Jurkat, Clone E6-1 (cell line): ENCODE measurements at places on chromosomes 3 and 15.
A peak's percentile ranks its signal among the peaks of the same experiment; 100 is the strongest.

DNA sequence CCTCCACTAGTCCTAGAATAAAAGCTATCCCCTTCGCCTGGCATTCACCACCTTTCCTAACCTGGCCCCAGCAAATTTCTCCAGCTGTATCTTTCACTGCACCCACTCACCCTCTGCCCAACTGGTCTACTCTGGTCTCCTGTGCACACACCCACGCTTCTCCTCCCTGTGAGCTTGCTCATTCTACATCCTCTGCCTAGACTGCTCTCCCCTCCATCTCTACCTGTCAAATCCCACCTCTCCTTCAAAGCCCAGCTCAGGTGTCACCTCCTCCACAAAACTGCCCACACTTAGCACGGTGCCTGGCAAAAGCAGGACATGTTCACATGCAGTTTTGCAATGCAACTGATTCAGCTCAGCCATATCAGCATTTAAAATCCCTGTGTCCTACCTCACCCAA lies 45.8 kb upstream of the NTRK3 start:
- no peak for DNase-seq

- DNase-seq, result no peak
Observed at GRCh38 chr3:39937874-39938273, 128.5 kb downstream of the MYRIP start.

- DNase-seq, result no peak
Observed at GRCh38 chr3:170689296-170689829, 103.5 kb upstream of the SLC7A14 start.

DNA sequence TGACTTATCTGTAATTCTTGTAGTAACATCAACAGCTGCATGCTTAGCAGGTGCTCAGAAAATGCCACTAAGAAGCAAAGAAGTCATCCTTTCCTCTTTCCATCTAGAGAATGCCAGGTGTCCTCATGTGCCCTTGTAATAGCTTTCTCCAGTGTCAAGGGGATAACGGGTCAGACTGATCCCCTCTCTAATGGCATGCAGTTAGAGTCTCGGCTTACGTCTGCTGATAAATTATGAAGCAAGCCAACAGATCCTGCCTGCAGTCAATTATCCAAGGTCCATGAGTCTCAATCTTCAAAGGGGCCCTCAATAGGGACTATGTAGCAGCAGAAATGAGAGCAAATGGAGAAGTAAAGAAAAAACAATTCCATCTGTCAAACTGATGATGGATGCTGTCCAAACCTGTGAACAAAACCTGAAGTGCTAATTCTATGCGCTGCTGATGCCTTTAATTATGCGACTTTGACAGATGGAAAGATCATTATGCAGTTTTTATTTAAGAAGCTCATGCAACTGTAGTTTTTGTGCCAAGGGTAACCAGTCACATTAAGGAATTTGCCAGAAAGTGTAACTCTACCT lies 162.8 kb upstream of the PEX5L start:
- DNase-seq, result no peak

DNA sequence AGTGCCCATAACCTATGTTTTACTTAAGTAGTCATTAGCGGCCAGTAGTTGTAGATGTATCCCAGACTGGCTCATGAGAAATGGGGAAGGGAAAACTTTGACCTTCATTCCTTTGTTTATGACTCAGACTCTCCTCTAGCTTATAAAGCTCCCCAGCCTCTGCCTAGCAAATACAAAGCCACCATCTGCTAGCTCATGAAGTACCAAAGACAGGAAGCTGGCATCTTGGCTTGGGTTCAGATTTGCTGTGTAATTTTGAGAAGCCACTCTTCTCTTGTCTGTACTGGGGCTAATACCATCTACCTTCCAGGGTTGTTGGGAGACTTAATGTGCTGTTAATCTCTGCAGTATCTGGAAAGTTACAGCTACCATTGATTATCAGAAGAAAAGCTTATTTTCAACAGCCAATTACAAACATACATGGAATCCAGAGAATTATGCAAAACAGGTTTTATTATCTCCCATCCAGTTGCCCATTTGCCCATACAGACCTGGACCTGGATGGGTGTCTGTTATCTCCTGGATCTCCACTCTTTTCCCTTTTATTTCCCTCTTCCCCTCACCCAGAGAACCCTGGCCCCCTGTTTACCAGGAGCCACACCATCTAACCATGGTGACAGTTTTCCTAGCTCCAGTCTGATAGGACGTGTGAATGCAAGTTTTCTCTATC lies 153.8 kb downstream of the SEMA6D start:
- DNase-seq, result no peak

- DNase-seq, result no peak
Observed at GRCh38 chr3:10442151-10442795, 63.1 kb downstream of the ATP2B2 start.

GRCh38 chr3:108090049-108090700 lies 656 bp downstream of the CD47 start:
- no peak for DNase-seq

DNA sequence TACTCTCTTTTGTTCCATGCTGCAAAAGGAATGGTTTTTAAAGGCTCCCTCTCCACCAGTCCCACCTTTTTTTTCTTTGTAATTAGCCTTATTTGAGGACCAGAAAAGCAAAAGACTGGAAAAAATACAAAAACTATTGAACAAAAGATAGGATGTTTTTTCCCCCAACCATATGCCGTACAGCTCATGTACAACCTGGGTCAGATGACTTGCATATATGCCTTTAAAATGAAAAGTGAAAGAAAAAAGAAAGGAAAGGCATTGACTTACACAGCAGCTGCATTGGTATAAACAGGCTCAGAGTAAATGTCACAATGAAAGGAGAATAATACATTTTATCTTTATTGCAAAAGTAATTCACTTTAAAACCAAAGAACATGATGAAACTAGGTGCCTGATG lies 69.5 kb upstream of the CMC1 start:
- DNase-seq, result peak; percentile 8

DNA sequence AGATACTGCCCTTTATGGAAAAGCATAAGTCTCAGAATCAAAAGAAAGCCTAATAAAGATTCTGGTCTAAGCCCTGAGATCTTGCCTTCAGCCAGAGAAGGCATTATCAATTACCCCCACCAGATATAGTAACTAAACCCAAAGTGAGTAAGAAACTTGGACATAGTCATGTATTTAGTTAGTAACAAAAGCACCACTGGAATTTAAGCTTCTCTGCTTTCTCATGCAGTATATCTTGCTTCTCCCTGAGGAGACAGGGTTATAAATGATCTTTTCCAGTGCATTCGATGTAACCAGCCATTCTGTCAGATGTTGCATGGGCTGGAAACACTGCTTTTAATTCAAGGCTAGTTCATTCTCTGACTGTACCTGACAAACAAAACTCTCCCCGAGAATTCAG lies 946.7 kb downstream of the NAALADL2 start:
- DNase-seq, result no peak

DNA sequence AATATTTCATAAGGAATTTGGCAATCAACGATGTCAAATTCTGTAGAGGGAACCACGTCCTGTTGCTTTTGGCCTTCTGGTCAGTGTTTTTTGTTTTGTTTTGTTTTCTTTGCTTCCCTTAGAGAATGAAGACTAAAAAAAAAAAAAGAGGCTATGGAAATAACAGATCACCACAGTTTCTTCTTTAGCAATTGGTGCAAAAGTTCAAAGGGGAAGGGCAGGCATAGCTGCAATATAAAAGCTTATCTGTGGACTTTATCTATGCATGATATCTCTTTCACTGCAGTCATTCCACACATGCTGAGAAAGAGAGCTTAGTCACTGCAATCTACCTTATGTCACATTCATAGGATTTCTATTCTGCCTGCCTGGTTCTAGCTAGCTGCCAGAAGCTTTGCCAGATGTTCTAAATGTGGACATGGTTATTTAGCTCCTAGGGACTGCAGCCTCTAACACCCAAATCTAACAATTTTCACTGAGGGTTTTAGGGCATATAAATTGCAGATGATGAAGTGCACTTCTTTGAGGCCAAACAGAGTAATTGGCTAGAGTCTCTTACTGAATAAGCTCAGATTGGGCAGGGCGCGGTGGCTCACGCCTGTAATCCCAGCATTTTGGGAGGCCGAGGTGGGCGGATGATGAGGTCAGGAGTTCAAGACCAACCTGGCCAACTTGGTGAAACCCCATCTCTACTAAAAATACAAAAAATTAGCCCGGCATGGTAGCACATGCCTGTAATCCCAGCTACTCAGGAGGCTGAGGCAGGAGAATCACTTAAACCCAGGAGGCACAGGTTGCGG lies 637.2 kb downstream of the NTRK3 start:
- DNase-seq, result no peak

GRCh38 chr3:107562969-107563529 lies 40.3 kb downstream of the BBX start:
- no peak for DNase-seq

- no peak for DNase-seq
Observed at GRCh38 chr15:80554560-80554959, 140.6 kb upstream of the ABHD17C start.

DNA sequence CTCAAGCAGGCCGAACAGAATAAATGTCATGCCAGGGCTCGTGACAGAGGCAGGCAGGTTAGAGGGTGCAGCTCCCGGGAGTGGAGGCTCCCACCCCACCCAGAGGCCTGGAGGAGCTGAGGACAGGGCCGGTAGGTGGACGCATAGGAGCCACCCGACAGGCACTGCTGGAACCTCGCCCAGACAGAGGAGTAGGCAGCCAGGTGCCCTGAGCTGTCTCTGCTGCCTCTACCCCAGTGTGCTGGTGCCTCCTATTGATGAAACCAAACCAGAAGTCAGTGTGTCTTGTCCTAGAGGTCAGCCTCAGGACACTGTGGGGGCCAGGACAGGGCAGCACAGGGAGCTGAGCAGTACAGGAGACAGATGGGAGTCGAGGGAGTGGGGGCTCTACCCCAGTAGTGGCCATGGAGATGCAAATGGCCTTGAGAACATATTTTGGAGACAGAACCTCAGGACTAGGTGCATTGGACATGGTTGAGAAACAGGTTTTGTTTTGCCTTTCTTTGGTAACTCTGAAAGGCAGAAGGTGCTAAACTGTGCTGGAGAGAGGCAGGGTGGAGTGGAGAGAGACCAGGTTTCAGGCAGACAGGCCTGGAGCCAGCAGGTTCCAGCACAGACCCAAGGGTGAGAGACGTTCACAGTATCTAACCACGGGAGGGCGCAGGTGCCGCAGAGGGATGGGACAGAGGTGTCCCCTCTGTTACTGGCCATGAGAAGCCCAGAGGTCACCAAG lies 15.4 kb upstream of the KLF15 start:
- no peak for DNase-seq

GRCh38 chr3:33768578-33769330 lies 29.7 kb upstream of the PDCD6IP start:
- DNase-seq, result no peak

- DNase-seq, result peak; percentile 80
Observed at GRCh38 chr15:91472316-91472756, 372.3 kb downstream of the SV2B start.

DNA sequence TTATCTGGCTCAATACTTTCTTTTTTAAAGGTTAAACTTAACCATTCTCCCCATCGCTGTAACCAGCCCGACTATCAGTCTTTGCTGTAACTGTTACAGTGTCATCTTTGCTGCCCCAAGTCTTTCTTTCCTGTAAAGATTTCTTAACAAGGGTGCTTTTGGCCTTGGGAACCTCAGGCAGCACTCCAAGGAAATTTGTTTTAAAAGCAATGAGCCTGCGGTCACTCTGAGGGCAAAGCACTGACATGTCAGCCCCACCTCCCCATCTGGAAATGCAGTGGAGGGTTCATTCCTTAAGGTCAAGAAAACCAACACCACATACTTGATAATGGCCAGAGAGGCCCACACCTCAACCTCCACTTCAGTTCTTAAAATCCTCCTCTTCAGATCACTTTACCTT lies 3.2 kb downstream of the TRANK1 start:
- DNase-seq, result no peak

GRCh38 chr3:66655671-66656070 lies 154.8 kb upstream of the LRIG1 start:
- no peak for DNase-seq

- DNase-seq, result no peak
Observed at GRCh38 chr3:185365291-185366073, 2.5 kb downstream of the MAP3K13 start.

GRCh38 chr15:62875626-62876021 lies 166.9 kb upstream of the TPM1 start:
- no peak for DNase-seq

- no peak for DNase-seq
Observed at GRCh38 chr3:144036498-144036897, 64.9 kb downstream of the DIPK2A start.

GRCh38 chr3:39724233-39724846 lies 85.1 kb upstream of the MYRIP start:
- no peak for DNase-seq

- no peak for DNase-seq
Observed at GRCh38 chr15:64975390-64975789, 14.3 kb downstream of the SPG21 start.

DNA sequence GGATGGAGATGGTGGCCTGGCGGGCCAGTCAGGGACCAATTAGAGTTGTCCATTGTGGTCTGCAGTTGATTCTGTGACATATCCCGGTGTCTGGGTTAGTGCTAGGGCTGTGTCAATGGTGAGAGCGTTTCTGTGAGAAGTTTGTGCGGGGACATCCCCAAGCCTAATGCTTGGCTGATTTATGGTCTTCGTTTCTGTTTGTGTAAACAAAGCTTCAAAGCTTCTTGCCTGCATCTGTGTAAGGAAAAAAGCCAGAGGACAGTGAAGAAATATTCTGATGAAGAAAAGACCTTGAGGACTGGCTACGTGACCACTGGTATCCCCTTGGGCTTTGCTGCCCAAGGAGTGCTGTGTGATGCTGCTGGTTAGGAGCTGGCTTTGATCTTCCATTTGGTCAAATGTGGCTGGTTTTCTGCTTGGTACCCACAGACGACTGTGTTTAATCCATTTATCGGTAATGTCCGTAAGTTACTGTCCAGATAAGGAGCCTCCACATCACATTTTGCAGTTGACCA lies 74.6 kb upstream of the LRTM1 start:
- DNase-seq, result no peak

DNA sequence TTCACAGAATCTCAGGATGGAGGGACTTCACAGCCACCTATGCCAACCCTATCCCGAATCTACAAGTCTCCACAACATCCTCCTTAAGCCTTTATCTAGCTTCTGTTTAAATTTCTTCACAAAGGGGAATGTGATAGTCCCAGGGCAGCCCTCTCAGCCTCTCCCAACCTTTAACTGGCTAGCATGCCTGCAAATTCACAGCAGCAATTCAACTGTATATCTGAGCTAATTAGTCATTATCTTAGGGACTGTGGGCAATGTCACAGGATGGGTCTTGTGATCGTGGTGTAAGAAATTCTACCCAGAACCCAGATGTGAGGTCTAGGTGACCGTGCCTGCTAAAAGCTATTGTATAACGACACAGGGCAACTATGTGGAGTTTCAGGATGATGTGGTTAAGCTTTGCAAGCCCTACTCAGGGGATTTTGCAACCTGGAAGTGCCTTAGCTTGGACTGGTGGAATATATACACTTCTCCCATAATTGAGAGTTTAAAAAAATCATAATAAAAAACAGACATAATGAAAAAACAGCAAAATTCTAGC lies 65.5 kb upstream of the FBN1 start:
- DNase-seq, result no peak

DNA sequence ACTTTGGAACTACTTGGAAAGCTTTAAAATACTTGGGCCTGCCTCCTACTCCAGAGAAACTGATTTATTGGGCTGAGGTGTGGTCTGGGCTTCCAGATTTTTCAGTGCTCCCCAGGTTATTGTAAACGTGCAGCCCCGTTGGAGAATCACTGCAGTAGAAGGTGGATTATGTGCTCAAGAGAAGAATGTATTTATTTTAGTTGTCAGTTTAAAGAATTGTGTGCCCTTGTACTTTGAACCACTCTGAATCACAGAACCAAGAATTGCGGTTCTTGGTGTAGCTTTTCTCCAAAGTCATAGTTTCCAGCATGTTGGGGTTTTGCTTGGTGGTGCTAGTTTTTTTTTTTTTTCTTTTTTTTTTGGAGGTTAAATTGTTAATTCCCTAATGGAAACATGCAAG lies 1.6 kb downstream of the TATDN2 start:
- DNase-seq, result no peak
